ENCODE measurements at places on chromosomes 2 and 18.

DNA sequence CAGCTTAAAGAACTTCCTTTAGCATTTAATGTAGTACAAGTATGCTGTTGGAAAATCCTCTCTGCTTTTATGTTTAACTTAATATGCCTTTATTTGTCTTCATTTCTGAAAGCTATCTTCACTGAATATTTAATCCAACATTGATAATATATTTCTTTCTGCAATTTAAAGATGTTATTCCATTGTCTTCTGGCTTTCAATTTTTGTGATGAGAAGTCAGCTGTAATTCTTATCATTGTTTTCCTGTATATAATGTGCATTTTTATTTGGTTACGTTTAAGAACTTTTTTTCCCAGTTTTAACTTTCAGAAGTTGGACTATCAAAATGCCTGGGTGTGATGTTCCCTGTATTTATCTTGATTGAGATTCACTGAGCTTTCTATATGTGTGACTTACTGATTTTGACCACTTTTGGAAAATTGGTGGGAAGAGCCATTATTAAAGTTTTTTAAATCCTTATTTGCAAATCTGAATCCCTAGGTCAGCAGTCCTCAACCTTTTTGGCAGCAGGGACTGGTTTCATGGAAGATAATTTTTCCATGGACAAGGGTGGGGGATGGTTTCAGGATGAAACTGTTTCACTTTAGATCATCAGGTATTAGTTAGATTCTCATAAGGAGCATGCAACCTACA lies 241.0 kb downstream of the TNS1 start:
- no peak for DNase-seq

DNA sequence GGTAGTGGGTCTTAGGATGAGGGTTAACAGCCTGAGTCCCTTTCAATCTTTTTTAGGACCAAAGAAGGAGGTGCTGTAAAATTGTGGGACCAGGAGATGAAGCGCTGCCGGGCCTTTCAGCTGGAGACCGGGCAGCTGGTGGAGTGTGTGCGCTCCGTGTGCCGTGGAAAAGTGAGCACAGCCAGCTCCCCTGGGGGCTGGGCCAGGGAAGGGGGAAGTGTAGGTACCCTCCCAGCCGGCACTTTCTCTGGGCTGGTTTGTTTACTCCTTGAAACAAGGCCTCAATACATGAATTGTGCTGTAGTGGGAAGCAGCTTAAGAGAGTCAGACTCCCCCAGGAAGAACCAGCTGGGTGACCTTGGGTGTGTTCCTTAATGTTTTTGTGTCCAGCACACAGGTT lies 90.1 kb downstream of the RTN4 start:
- no peak for DNase-seq

DNA sequence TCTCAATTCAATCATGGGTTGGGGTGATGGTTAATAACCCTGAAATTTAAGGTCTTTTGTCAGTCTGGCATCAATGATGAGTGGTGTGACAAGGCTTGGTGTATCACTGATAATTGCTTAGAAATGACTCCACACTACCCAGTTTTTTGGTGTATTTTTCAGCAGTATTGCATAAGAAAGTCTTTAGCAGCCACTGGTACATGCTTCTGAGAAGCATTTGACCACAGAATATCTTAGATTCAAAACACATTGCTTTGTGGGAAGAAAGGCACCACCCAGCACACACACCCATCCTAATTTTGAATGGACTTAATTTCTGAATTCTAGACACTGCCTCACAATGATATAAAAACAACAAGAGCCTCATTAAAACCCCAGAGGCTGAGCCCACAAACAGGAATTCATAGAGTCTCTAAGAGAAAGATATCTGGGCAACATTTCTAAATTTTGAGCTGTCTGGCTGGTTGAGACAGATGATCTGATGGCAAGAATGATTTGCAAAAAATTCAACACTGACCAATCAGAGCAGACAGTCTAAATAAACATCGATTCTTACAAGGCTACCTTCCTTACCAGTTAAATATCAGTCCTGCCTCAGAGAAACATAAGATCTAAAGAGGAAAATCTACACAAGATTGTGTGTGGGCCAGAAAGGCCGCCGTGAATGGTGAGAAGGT lies 114.7 kb upstream of the CYP1B1 start:
- no peak for DNase-seq

GRCh38 chr18:57466307-57466706 lies 31.1 kb downstream of the ONECUT2 start:
- DNase-seq: peak; percentile 37

DNA sequence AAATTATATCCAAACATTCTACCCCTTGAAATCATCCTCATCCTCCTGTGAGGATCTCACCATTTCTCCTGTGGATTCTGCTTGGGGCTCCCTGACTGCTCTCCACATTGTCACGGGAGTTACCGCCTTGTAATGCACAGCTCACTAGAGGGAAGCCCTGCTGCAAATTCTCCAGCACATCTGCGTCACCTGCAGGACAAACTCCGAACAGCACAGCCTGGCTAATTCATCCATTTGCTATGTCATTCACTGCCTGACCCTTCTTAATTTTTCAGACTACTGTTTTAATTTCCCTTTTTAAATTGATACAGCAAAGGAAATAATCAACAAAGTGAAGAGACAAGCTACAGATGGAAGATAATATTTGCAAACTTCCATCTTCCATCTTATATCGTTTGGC lies 627.4 kb downstream of the FBXO15 start:
- no peak for DNase-seq

All from NCI-H510A treated with DMSO at 0.1 percent for 48 hours (cell line).